HepG2 (cell line): ENCODE measurements at places on chromosomes 1 and 21. TPM values are rescaled to one million over a fixed set of nuclear protein-coding genes. Genes with fewer than 3 reads are reported as not detected.

GRCh38 chr1:5639106-5639722, 353.0 kb downstream of the NPHP4 start:
- peaks cover 11% of the 10 kb centered on the region; the same call in 2 of the 3 replicates for H3K27me3 ChIP-seq
- H3K36me3 ChIP-seq = no peaks in the 10 kb centered on the region
- H3K27ac ChIP-seq = no peak overlapping the region
- H3K4me1 ChIP-seq = no peaks in the 10 kb centered on the region

- H3K36me3 ChIP-seq = no peaks in the 10 kb centered on the region
- H3K4me3 ChIP-seq = peak overlapping the region; percentile 37; the same call in 1 of the 2 replicates
- peaks cover 99% of the 10 kb centered on the region for H3K4me1 ChIP-seq
- no peaks in the 10 kb centered on the region for H3K27me3 ChIP-seq
Observed at GRCh38 chr1:8671306-8671917, 146.0 kb downstream of the RERE start.

DNA sequence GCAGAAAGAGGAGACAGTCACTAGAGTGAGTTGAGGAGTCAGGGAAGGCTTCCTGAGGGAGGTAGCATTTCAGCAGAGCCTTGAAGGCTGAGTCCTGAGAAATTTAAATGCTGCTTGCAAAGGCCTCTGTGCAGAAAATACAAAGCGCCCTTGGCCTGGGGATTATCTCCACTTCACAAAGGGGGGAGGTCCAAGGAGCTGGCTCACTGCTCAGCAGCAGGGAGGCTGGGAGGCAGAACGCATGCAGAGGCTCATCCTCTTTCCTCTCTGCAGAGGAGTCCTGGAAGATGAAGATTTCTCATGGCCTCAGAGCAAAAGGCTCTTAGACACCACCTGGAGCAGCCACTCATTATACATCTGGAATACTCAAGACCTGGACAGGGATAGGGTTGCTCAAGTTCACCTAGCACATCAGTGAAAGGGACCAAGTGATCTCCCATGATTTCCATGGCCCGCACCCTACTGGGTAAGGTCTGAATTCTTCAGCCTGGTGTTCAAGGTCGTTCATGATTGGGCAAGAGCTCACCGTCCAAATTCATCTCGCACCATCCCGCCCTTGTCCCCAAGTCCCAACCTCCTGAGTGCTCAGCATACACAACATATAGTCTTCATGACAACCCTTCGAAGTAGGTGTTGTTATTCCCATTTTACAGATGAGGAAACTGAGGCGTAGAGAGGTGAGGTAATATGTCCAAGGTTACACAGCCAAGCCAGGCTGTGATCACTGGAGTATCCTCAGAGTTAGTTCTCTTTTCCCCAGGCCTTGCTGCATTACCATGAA, 9.0 kb downstream of the SLC1A7 start:
- DNase-seq = no peak
- no peaks in the 10 kb centered on the region for H3K36me3 ChIP-seq
- no peak overlapping the region for H3K27ac ChIP-seq
- H3K4me1 ChIP-seq = peaks cover 65% of the 10 kb centered on the region
- peaks cover 3% of the 10 kb centered on the region for H3K27me3 ChIP-seq
- H3K4me3 ChIP-seq = no peak overlapping the region

DNA sequence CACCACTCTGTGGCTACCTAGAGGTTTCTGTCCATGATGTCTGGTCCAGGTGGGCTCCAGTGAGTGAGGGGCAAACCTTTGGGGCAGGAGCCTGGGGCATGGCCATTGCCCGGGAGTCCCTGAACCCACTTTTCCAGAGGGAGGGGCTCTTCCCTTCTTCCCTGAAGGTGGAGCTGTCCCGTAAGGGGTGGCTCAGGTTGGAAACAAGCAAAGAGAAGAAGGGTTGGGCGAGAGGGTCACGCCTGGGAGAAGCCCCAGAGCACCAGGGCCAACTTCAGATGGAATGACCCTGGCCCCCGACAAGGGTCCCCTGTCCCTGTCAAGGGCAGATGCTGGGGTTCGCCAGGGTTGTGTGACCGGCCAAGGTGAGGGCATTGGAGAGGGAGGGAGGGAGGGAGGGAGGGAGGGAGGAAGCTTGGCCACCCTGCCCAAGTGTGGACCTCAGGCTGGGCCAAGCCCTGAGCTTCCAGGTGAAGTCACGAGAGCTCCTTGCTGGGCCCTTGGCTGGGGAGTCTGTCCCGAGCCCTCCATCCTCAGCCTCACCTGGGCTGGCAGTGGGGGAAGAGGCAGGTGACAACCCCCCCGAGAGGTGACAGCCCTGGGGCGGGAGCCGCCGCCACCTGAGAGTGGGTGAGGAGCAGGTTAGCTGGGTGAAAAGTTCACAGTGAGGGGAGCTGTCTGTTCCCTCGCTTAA, 69.6 kb downstream of the DHRS3 start:
- peak overlapping the region; percentile 40; the same call in 1 of the 2 replicates for H3K4me3 ChIP-seq
- peaks cover 2% of the 10 kb centered on the region; the same call in 1 of the 2 replicates for H3K27me3 ChIP-seq
- no peak overlapping the region for H3K27ac ChIP-seq
- H3K4me1 ChIP-seq = peaks cover 68% of the 10 kb centered on the region
- no peak for DNase-seq

- H3K27ac ChIP-seq = no peak overlapping the region
- H3K4me3 ChIP-seq = no peak overlapping the region
- no peaks in the 10 kb centered on the region; the same call in 2 of the 3 replicates for H3K27me3 ChIP-seq
- DNase-seq = no peak
- H3K4me1 ChIP-seq = no peaks in the 10 kb centered on the region
Observed at GRCh38 chr1:159205225-159205624, 550 bp downstream of the ACKR1 start.

DNA sequence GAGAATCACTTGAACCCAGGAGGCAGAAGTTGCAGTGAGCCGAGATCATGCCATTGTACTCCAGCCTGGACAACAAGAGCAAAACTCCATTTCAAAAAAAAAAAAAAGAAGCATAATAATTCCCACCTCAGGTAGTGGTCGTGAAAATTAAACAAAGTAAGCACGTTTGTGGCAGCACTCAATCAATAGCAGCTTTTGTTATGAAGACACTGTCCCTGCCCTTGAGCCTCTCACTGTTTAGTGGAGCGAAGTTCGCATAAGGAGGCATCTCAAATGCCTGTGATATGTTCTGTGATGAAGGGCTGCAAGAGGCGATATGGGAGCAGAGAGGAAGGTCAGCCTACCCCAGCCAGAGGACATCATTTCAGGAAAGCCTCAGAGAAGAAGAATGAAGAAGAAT, 43.8 kb upstream of the RASAL2 start:
- no peaks in the 10 kb centered on the region for H3K36me3 ChIP-seq
- peak overlapping the region; percentile 64 for H3K27ac ChIP-seq
- peaks cover 86% of the 10 kb centered on the region for H3K4me1 ChIP-seq
- H3K4me3 ChIP-seq = no peak overlapping the region
- H3K27me3 ChIP-seq = no peaks in the 10 kb centered on the region

DNA sequence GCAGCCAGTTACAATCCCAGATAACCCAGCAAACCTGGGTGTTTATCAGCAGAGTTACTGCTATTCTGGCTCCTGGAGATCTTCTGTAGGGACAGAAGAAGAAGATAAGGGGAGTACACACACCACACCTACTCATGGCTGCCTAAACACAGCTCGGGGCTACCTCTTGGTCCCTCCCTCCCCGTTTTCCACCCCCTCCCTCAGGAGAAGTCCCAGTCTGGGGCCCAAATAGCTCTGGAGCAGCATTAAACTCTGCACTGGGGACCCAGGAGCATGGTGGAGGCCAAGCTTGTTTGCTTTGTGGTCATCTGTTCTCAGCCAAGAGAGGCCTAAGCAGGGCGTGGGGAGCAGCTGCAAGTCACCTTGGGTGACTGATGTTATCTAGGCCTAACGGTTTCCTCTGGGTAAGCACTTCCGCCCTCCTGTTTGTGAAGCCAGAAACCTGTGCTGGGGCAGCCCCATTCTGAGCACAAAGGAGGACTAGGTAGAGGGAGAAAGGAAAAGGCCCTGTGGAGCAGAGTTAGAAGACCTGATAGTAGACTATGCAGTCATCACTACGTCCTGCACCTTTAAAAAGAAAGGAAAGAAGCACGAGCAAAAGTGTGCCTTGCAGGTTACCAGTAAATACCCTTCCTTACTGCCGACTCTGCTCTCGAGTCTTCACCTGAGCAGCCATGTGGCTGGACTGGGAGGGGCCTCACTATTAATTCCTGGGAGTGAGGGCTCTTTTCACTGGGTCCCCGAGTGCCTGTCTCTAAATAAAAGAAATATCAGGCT, 2.0 kb upstream of the RCSD1 start:
- H3K27ac ChIP-seq = no peak overlapping the region
- peaks cover 38% of the 10 kb centered on the region for H3K27me3 ChIP-seq
- peak; percentile 48 for DNase-seq
- H3K36me3 ChIP-seq = no peaks in the 10 kb centered on the region

Gene NGF
- not detected in 2 replicates for total RNA-seq

DNA sequence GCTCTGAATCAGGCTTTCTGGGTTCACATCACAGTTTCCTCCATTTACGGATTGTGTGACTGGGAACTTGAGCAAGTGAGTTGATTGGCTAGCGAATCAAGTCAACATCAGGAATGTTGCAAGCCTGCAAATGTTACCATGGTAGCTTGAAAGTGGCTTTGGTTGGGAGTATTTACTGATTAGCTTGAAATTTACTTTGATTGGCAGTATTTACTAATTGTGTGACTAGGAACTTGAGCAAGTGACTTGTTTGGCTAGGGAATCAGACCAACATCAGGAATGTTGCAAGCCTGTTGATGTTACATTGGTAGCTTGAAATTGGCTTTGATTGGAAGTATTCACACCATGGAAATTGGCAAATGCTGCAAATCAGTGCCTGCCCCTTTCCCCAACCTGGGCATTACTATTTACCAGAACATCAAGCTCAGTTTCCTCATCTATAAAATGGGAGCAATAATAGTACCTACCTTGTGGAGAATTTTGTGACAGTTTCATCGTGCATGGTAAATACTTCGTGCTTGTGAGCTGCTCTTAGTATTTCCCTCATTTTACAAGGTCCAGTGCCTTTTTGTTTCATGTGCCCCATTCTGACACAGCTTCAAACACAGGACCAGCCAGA, 23.1 kb upstream of the B3GALNT2 start:
- DNase-seq = no peak
- H3K27me3 ChIP-seq = no peaks in the 10 kb centered on the region
- no peaks in the 10 kb centered on the region for H3K4me1 ChIP-seq
- no peak overlapping the region for H3K27ac ChIP-seq
- no peak overlapping the region for H3K4me3 ChIP-seq

Gene NCDN
- 9.1 and 9.3 TPM in 2 replicates for total RNA-seq

Gene NRAS
- total RNA-seq = 58.8 and 96.2 TPM in 2 replicates

- peak overlapping the region; percentile 81 for H3K4me3 ChIP-seq
- H3K27ac ChIP-seq = peak overlapping the region; percentile 52
- peaks cover 2% of the 10 kb centered on the region; the same call in 1 of the 2 replicates for H3K36me3 ChIP-seq
- H3K4me1 ChIP-seq = peaks cover 36% of the 10 kb centered on the region
Observed at GRCh38 chr1:155324717-155325602, 4.3 kb downstream of the RUSC1 start.

Gene LENEP
- total RNA-seq = 0.29 TPM in 1 of 2 replicates, not detected in the other

Gene LHX8
- total RNA-seq = not detected in 2 replicates

- no peak for DNase-seq
- no peak overlapping the region for H3K27ac ChIP-seq
- H3K4me1 ChIP-seq = peaks cover 32% of the 10 kb centered on the region
- H3K4me3 ChIP-seq = no peak overlapping the region
- no peaks in the 10 kb centered on the region for H3K27me3 ChIP-seq
Observed at GRCh38 chr1:39268112-39268581, 63.7 kb downstream of the MACF1 start.

Gene S100A7
- total RNA-seq = not detected in 2 replicates

- no peak overlapping the region for H3K4me3 ChIP-seq
- H3K36me3 ChIP-seq = 0 out of 3 replicates have a peak, but pooled peaks cover 4% of the 10 kb centered on the region
- H3K27ac ChIP-seq = no peak overlapping the region
- H3K27me3 ChIP-seq = no peaks in the 10 kb centered on the region
Observed at GRCh38 chr1:99704356-99704816, 58.5 kb downstream of the PALMD start.

GRCh38 chr1:41803656-41804055, 115.1 kb downstream of the HIVEP3 start:
- no peak overlapping the region for H3K4me3 ChIP-seq
- DNase-seq = no peak
- no peaks in the 10 kb centered on the region for H3K36me3 ChIP-seq
- H3K4me1 ChIP-seq = no peaks in the 10 kb centered on the region
- no peaks in the 10 kb centered on the region; the same call in 2 of the 3 replicates for H3K27me3 ChIP-seq
- H3K27ac ChIP-seq = no peak overlapping the region

Gene CD34
- not detected in 2 replicates for total RNA-seq

GRCh38 chr1:237084341-237085077, 42.5 kb downstream of the RYR2 start:
- H3K4me3 ChIP-seq = no peak overlapping the region
- no peaks in the 10 kb centered on the region for H3K4me1 ChIP-seq
- H3K27me3 ChIP-seq = peaks cover 18% of the 10 kb centered on the region
- no peak for DNase-seq
- no peak overlapping the region for H3K27ac ChIP-seq

DNA sequence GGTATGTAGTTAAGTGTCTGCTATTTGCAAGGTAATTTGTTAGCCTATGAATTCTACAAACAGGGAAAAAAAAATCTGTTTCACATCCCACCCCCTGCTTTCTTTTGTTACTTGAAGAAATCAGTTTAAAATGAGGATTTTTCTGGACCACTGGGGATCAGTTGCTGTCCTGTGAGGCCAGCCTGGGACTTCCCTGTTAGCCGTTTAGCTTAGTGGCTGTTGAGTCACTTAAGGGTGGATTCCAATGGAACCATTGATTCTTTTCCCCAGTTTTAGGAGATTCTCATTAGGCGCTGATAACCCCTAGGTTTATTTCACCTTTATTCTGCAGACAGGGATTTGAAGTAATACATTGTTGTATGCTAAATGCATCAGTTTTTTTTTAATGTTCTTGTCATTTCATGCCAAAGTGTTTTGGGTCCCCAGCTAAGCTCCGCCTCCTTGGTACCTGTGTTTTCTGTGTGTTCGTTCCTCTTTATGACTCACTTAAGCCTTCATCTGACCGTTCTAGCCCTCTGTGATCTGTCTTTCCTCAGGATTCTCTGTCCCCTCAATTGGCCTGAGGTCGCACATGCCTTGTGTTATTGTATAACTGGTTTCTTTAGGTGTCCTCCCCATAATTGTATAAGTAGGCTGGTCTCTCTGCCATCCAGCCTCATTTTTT, 59.3 kb downstream of the NOS1AP start:
- no peak overlapping the region for H3K4me3 ChIP-seq
- no peaks in the 10 kb centered on the region for H3K36me3 ChIP-seq
- peaks cover 64% of the 10 kb centered on the region for H3K4me1 ChIP-seq
- H3K27ac ChIP-seq = no peak overlapping the region
- DNase-seq = no peak
- H3K27me3 ChIP-seq = no peaks in the 10 kb centered on the region

Gene ESRRG
- total RNA-seq = not detected in 2 replicates
